ENCODE measurements at places on chromosomes 13 and 19. TPM values are rescaled to one million over a fixed set of nuclear protein-coding genes. Genes with fewer than 3 reads are reported as not detected.
A peak's percentile ranks its signal among the peaks of the same experiment; 100 is the strongest.

DNA sequence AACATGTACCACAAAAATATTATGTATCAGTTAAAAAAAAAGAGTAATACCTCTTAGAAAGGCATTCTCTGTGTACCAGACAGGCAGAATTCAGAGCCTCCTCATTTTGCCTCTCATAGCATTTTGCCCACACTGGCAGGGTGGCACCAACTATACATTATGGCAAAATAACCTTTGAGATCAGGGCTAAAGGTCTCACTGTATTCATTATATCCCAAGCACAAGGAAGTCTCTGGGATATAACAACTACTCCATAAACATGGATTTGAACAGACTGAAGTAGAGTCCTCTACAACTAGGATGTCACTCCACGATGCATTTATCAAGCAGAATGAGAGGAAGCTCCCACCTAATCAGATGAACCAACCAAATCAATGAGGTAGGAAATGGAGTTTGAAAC, 10.6 kb downstream of the SUCLA2 start:
- peak; percentile 74 for DNase-seq

DNA sequence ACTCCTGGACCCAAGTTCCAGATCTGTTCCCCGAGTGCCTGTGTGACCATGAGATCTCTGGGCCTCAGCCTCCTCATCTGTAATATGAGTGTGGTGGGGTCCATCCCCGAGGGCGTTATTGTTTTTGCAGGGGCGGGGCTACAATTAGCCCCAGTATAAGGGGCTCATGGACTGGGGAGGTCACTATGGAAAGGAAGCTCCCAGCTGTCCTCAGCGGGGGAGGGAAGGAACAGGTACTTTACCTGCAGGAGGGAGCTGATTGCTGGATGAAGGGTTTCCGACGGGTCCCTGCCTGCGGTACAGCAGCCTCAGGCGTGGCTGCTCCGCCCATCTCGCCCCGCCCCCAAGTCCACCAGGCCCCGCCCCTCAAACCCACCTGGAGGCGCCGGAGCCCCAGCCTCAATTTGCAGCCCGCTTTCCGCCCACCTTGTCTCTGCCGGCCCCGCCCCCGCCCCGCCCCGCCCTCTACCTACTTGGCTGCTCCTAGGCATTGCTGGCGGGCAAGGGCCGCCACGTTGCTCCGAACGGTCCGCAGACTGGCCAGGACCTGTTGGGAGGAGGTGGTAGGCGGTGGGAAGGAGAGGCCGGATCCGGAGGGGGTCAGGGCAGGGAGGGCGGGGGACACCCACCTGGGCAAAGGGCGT, 5.5 kb downstream of the PDE4C start:
- no peak for DNase-seq

DNA sequence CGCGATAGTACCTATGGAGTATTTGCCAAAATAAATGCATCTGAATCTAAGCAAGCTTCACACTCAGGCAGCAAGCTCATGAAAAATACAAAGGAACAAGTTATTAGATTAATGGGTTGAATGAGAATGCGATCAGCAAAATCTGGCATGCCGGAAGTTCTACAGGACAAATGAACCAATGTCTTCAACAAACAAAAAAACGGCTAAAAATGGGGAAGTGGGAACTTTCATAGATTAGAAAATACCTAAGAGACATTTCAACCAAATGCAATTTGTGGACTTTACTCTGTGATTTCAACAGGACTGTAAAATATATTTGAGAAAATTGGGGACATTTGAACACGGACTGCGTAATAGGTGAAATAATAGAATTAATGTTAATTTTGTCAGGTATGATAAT, 22.4 kb upstream of the RNASEH2B start:
- no peak for DNase-seq

DNA sequence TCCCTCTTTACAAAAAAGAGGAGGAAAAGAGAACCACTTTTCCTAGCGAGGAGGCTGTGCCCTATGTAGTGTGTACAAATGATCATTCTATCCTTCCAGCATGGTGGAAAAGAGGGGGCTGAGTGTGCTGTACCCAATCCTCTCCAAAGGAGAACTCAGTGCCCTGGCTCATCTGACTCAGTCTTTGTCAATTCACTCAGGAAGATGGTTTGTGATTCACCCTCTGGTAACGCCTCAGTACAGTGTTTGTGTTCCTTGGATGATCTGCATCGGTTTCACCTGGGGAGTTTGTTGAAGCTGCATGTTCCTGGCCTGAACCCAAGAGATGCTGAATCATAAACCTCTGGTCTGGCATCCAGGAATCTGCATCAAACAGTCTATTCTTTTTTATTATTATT, 18.3 kb upstream of the ENOX1 start:
- no peak for DNase-seq

KCNC3 gene
- 0.60 TPM for polyA plus RNA-seq

- DNase-seq = peak; percentile 98
These were observed 338 bp upstream of the UBE2M start for GRCh38 chr19:58558623-58559274.

DNA sequence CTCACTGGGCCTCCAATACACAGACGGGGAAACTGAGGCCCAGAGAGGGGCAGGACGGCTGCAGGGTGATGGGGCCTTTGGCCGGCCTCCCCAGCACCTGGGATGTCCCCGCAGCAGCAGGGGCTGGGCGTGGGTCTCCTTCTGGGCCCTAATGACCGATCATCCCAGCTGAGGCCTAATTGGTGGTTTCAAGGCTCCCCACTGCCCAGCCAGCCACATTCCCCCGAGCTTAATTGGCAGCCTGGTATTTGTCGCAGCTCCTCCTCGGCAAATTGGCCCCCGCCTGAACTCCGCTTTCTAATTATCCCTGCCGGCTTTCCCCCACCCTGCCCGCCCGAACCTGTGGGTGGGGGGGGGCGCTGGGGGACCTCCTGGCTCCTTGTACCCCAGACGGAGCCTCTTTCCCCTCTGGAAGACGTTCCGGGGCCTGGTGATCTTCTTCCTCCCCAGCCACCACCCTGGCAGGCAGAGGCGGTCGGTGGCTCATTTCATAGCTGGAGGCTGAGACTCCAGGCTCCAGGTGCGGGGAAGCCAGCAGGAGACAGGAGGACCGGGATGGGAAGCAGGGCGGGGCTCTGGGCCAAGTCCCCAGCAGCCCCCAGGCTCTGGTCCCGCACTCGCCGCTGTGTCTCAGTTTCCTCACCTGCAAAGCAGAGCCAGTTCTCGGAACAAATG, 27.2 kb upstream of the WDR18 start:
- DNase-seq = peak; percentile 84

CEACAM6 gene
- polyA plus RNA-seq = 45.8 TPM

- peak; percentile 93 for DNase-seq
These were observed 32.3 kb downstream of the ATP7B start for GRCh38 chr13:51978796-51979556.

GRCh38 chr19:32675720-32676185, at the start of gene RGS9BP:
Gene RGS9BP, plus strand, starts transcription at chr19:32675848. Its CDS starts 416 bp downstream, at chr19:32676264.
- peak; percentile 49 for DNase-seq

- DNase-seq = peak; percentile 19
These were observed 8.2 kb downstream of the GPC5 start for GRCh38 chr13:91406619-91407018.

ZNF568 gene
- polyA plus RNA-seq = 1.8 TPM

CCDC70 gene
- 0.07 TPM for polyA plus RNA-seq

- DNase-seq = no peak
These were observed 36.2 kb upstream of the ENOX1 start for GRCh38 chr13:43822969-43823368.

GRK1 gene
- not detected for polyA plus RNA-seq

CRX gene
- polyA plus RNA-seq = not detected

DNA sequence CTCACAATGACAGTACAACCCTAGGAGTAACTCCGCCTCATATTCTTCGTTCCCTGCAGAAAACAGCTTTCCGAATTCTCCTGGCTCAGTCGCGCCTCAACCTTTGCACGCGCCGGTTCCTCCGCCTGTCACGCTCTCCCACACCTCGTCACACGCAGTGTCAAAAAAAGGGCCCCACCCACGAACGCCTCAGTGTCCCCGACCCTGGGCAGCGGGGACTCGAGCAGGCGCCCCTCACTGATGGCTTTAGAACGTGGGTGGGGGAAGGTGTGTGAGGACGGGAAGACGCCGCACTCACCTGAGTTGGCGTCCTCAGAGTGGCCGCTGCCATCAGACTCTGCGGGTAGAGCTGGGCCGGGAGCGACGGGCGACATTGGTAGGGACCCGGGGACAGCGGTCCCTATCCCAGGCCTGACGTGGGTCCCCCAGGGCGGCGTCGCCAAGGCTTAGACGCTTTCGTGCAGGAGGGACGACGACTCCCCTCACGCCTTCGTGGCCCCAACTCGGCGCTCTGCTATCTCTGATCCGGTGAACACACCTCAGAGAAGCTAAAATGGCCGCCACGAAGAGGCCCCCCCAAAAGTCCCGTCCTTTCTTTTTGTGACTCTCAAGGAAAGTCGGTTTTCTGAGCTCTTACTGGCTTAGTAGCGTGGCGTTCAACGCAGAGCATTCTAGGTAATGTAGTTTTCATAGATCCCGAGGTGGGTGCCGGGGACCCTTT, at the start of gene ZNF154:
ZNF154 (minus strand) TSS at position 564 of the 721 bp plus-strand sequence; CDS start at position 331, 233 bp downstream.
- DNase-seq = peak; percentile 94

DNA sequence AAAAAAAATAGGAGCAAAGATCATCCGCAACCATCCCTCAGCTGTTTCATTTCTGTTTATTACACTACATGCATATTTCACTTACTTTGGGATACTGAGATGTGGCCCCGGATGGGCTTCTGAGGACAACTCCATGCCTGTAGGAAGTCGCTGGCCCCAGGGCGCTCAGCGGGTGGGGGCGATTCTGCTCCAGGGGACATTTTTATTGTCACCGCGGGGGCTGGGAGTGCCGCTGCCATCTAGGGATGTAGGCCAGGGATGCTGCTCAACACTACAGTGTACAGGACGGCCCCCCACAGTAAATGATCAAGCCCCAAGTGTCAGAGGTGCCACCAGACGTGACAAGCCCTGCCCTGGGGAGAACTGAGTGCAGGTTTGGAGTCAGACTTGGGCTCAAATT, 6.4 kb upstream of the BST2 start:
- DNase-seq = no peak

Measured in small intestine (tissue), 16 donors.